NCI-H1417 (cell line): ENCODE measurements at places on chromosomes 5 and 9.

DNA sequence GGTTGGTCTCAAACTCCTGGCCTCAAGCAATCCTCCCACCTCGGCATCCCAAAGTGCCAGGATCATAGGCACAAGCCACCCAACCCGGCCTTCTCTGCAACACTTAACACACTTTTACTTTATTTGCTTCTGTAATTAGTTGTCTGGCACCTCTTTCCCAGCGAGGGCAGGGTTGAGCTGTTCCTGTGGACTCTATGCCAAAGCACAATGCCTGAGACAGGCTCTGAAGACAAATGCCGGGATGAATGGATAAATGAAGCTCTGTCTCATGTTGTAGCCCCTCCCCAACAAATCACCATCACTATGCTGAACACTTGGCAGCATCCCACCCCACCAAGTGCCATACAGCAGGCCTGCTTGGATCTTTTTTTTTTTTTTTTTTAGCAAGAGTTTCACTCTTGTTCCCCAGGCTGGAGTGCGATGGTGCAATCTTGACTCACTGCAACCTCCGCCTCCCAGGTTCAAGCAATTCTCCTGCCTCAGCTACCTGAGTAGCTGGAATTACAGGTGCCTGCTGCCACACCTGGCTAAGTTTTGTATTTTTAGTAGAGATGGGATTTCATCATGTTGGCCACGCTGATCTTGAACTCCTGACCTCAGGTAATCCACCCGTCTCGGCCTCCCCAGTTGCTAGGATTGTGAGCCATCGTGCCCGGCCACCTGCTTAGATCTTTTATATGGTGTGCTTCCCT, 21.3 kb downstream of the GPX3 start:
- DNase-seq = no peak

GRCh38 chr9:26888271-26888670, 4.3 kb downstream of the CAAP1 start:
- DNase-seq = no peak

DNA sequence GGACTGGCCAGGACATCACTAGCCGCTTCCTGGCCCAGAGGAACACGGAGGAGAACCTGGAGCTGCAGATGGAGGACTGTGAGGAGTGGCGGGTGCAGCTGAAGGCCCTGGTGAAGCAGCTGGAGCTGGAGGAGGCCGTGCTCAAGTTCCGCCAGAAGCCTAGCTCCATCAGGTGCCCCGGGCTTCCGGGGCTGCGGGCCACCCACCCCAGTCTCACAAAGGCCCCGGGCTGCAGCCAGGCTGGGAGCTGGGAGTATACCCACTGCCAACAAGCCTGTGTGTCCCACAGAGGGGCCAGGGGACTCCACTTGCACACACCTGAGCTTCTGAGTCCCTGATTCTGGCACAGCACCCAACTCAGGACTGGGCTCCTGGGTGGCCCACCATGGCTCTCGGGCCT, 1.7 kb upstream of the RABL6 start:
- DNase-seq = no peak

GRCh38 chr9:85055506-85056202, 386.1 kb downstream of the NTRK2 start:
- DNase-seq = no peak

GRCh38 chr5:154157483-154158378, 32.8 kb upstream of the GALNT10 start:
- DNase-seq = no peak

- no peak for DNase-seq
Observed at GRCh38 chr9:34585946-34586669, 3.4 kb downstream of the CNTFR start.

GRCh38 chr5:120358949-120359348, 105.2 kb upstream of the PRR16 start:
- no peak for DNase-seq

DNA sequence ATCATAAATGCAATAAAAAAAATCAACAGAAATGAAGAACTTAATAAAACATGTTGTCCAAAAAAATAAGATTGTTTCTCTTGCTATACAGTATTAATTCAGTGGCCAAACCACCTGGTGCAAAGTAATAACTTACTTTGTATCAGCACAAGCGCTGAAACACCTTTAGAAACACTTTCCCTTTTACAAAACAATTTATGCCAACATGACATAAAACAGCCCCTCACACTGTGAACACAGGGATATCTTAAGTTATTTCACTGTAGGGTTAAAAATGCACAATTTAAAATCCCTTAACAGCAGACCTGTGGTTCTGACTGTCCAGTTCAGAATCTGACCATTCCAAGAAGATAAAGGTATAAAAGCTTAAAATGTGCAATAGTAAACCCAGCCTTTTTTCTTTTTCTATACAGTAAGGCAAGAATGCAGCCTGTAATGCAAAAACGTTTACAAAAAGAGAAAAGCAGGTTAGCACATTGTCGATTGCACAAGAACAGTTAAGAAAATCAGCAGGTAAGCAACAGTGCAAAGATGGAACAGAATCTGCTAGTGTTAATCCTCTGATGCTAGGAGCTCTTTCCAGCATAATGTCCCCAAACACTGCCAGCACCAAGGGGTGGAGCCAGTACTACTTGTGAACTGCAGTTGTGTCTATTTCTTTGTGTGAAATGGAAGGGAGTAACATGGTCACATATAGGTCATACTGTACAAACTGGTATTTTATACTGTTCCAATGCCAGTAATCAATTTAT, 21.6 kb downstream of the RAB14 start:
- DNase-seq = no peak

- no peak for DNase-seq
Observed at GRCh38 chr5:94692581-94692980, 74.1 kb downstream of the SLF1 start.

GRCh38 chr5:65013166-65013565, 244.4 kb downstream of the CWC27 start:
- DNase-seq = no peak

GRCh38 chr5:40521108-40521785, 158.5 kb upstream of the PTGER4 start:
- DNase-seq = no peak
